Upper lobe of right lung (tissue), 1 donor: ENCODE measurements at places on chromosomes 16 and 17. TPM values are rescaled to one million over a fixed set of nuclear protein-coding genes. Genes with fewer than 3 reads are reported as not detected.

GRCh38 chr17:60095381-60095780 is 16.7 kb upstream of the HEATR6 start:
- no peak for DNase-seq

GRCh38 chr17:7634384-7634783 is 4.4 kb downstream of the SHBG start:
- DNase-seq: no peak

PABPN1L gene
- total RNA-seq: not detected

- no peak for DNase-seq
Observed at GRCh38 chr16:56238188-56238587, 46.9 kb downstream of the GNAO1 start.

HOXB5 gene
- 4.4 TPM for total RNA-seq
